ENCODE measurements at places on chromosomes 13 and 19. TPM values are rescaled to one million over a fixed set of nuclear protein-coding genes. Genes with fewer than 3 reads are reported as not detected.

DNA sequence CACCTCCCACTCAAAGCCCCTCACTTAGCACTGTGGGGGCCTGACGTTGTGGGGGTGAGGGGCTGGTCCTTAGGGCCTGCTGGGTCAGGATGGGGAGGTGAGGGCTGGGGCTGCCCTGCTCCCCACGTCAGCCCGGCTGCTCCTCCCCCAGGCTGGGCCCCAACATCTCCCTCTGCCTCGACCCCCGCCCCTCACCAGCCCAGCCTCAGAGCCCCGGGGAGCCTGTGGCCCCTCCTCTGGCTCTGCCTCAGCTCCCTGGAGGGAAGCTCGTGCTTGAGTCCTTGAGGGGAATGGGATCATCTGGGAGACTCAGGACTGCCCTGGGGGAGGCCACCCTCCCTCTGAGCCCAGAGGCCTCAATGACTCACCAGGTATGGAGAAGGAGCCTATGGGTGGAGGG lies 6.8 kb downstream of the LILRA4 start:
- no peak for DNase-seq

DNA sequence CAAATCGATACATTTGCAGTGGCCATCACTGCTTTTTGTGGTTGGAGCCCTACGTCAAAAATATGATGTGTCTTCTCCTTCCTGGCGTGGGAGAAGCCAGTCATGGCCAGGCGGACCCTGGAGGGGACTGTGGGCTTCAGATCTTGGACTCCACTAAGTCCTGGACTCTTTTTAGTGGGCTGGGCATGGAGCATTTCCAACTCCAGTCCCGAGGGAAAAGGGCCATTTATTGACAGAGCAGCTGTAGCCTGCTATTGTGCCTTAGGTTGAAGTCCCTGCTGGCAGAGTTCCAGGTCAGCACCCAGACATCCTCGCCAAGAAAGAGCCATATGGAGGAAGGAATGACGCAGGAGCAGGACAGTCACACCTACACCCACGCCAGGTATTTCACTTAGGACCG lies 179.2 kb upstream of the ZNF507 start:
- no peak for DNase-seq

DNA sequence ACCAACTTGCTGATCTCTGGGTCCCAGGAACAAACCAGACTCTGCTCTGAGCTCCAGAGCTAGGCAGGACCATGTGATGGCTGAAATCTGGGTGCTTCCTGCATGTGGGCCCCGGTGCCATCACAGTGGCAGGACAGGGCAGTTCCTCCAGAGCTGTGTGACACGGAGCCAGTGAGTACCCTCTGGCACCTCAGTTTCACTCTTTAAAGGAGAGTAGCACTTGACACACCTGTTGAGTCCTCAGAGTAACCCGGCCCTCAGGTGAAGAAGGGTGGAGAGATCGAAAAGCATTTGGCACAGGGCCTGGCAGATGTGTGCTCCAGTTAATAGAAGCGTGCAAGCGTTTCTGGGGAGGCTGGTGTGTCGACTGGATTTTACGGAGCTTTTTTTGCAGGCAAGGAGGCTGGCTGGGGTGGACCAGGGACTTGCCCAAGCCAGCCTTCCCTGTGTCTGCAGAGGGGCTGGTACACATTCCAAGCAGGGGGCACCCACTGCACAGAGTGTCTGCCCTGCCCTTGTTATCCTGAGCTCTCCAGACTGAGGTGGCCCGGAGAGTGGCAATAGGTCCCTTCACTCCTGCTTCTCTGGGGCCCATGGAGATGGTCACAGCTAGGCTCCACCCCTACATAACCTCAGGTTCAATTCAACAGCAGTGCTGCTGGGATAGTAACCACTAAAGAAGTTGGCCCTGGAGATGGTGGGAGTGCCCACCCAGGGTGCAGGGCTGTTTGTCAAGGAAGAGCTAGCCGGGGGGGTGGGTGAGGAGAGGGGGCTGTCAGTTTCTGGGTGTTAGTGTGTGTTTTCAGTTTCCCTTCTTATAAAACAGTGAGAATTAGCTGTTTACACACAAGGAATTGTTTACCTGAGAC lies 8.3 kb downstream of the RPS19 start:
- DNase-seq, result peak; percentile 27

The HCST gene
- 7.9 TPM for total RNA-seq

The NHLRC3 gene
- 20.9 TPM for total RNA-seq

The PLK5 gene
- total RNA-seq, result not detected

The PGLYRP1 gene
- total RNA-seq, result not detected
